Hair follicular keratinocyte (primary cell): ENCODE measurements at places on chromosomes 3 and 15. TPM values are rescaled to one million over a fixed set of nuclear protein-coding genes. Genes with fewer than 3 reads are reported as not detected.

ZBED2 gene
- 100 and 124 TPM in 2 replicates for total RNA-seq

P2RY14 gene
- not detected in 2 replicates for total RNA-seq

SLC27A2 gene
- total RNA-seq, result not detected in 2 replicates

PRICKLE2 gene
- 7.5 and 8.4 TPM in 2 replicates for total RNA-seq

ACAD11 gene
- 26.8 and 31.2 TPM in 2 replicates for total RNA-seq

CYP1A2 gene
- total RNA-seq, result not detected in 2 replicates

SUSD5 gene
- total RNA-seq, result under 0.01 TPM in 1 of 2 replicates, not detected in the other

MEGF11 gene
- not detected in 2 replicates for total RNA-seq

POPDC2 gene
- total RNA-seq, result 0.08 TPM in 1 of 2 replicates, not detected in the other

SNTN gene
- total RNA-seq, result not detected in 2 replicates

IL17RD gene
- total RNA-seq, result 1.1 and 1.3 TPM in 2 replicates

SYNPR gene
- total RNA-seq, result not detected in 2 replicates

AP3B2 gene
- 0.78 and 1.2 TPM in 2 replicates for total RNA-seq

OR5K3 gene
- not detected in 2 replicates for total RNA-seq
